ENCODE measurements at places on chromosomes 3 and 15.

DNA sequence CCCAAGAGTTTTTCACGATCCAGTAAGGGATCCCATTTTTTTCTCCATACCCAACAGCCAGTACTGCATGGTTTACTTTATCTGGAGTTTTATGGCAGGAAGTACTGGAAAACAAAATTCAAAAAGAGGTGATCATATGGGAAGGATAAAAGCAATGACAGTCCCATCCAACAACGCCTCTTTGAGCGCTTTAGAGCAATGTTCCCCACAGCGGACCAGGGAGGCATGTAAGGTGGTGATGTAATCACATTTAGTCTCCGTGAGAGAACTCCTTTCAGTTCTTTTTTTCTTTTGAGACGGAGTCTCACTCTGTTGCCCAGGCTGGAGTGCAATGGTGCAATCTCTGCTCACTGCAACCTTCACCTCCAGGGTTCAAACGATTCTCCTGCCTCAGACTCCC is 21.8 kb downstream of the CTSH start:
- ATAC-seq = no peak

- ATAC-seq = peak; percentile 11
These were observed 70.7 kb downstream of the CYP19A1 start for GRCh38 chr15:51267703-51268083.

- ATAC-seq = no peak
These were observed 46.3 kb upstream of the CCDC80 start for GRCh38 chr3:112687211-112687610.

DNA sequence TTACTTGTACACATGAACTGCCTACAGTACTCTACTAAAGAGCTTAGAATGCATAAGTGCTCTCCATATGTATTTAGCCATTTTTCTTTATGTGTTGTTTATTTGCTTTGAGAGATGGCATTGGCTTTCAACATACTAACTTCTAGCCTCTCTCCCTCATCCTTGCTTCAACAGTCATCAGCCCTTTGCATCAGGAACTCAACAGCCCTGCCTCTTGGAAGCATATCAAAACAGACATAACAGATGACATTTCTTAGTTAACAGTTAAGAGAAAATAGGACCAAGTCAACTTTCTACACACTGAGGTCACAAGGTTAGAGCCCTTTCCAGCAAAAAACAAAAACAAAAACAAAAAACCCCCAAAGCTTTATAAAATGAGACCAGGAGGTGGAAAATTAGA is 145.6 kb downstream of the TCF12 start:
- ATAC-seq = no peak

- no peak for ATAC-seq
These were observed 14.9 kb upstream of the RPN1 start for GRCh38 chr3:128665362-128666021.

DNA sequence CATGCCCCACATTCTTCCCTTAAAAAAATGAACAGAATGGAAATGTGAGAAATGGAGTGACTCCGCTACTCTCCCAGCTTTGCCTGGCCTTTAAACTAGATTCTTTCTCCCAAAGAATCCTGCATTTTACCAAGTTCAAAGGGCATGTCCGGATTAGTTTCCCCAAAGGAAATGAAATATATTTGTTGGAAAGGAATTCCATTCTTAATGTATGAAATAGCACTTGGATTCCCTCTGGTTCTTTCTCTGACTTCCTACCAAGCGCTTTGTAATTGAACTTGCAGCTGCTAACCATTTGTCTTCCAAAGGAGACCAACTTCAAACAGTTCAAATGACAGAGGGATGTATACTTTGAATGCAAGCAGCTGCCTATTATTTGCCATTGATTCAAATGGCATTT is 18.9 kb downstream of the MAP2K1 start:
- ATAC-seq = peak; percentile 54

DNA sequence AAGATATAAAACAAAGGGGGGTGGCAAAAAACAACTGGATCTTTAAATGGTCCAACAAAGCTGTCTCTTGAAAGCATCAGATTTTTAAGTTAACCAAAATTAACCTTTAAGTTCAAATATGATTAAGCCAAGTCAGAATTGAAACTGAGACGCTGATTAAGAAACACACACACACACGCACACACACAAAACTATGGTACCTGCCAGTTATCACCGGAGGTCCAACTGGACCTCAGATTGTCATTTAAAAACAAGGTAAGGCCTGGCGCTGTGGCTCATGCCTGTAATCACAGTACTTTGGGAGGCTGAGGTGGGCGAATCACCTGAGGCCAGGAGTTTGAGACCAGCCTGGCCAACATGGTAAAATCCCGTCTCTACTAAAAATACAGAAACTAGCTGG is 10.4 kb downstream of the ARF4 start:
- ATAC-seq = no peak

DNA sequence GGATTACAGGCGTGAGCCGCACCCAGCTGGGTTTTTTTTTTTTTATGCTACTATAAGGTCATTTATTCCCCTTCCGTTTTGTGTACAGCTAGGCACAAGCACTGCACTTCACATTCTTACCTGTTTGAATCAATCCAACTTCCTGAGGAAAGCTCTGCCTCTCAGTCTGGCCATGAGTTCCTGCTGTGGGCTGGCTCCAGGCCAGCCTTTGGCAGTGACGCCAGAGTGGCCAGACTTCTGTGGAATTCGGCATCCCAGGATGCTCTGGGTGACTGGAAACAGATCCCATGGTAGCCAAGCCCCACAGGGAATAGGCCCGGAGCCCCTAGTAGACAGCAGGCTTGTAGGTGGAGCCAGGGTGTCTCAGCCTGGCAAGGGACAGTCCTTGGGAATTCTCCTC is 21.5 kb upstream of the TIMP4 start:
- ATAC-seq = no peak
